CD4-positive, alpha-beta T cell treated with Interleukin-6 at 100 ng/mL for 8 hours (primary cell): ENCODE measurements at places on chromosomes 13 and 19.
A peak's percentile ranks its signal among the peaks of the same experiment; 100 is the strongest.

DNA sequence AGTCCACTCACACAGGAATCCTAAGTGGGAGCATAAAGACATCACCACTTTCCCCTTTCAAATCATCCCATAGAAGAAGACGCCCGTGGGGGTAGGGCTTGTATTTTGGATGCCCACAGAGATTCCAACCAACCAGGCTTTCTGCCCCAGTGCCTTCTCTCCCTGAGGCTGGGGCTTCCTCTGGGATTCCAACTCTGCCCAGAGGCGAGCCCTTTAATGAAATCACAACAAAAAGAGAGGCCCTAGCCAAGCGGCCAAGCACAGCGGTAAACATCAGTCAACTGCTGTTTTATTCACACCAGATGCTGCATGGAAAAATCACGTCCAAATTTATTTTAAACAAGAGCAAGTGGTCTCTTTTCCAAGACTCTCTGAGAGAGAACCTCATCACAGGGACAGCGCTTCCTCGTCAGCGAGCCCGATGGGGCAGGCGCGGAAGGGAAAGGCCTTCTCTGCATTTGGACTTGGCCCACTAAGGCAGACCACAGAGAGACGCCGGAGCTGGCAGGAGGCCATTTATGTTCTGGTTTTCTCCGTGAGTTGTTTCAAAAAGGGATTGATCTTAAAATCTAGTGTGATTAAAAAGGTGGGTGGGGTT lies 31.5 kb downstream of the ADPRHL1 start:
- DNase-seq: no peak

DNA sequence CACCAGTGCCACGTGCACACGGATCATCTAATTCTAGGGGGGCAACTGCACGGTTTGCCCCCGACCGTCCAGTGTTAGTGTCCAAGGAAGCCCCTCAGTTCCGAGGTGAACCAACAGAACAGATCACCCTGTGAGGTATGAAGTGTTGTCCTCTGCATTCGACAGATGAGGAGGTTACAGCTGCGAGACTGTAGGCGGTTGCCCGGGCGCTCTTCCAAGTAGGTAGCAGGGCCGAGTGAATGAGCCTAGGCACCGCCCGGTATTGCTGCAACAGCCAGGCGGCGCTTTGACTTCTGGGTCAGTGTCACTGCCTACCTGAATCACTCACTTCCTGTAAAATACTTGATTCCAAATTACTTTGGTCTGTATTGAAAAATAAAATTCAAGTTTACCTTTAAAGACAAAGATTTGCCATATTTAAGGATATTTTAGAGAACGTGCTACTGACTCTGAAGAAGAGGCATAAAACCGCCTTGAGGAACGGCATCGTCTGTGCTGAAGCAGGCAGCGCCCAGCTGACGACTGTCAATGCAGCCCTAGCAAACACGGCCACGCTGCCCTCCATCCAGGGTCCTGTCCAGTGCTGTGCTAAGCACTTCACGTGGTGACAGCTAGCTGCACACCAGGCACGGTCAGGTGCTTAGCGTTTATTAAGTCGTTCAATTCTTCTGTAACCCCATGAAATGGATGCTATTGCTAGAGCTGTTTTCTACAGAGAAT lies 19.3 kb upstream of the RASA3 start:
- peak; percentile 67 for DNase-seq

- DNase-seq: peak; percentile 28
Observed at GRCh38 chr13:49569993-49570689, 15.2 kb downstream of the RCBTB1 start.

DNA sequence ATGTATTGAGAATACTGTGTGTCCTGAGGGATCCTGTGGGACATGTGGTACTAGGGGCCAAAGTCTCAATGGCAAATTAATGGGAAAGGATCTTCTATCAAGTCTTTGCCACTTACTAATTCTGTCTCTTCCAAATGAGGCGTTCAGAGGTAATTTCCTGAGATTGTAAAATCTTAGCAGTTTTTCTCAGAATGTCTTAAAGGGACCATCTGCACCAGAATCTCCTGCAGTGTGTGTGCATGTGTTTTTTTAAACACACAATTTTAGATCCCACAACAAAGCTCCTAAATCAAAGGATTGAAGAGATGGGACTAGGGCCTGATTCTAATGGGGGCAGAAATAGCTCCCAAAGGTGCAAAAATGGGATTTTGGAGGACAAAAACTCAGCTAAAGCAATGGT lies 78.2 kb downstream of the MYO16 start:
- DNase-seq: no peak

DNA sequence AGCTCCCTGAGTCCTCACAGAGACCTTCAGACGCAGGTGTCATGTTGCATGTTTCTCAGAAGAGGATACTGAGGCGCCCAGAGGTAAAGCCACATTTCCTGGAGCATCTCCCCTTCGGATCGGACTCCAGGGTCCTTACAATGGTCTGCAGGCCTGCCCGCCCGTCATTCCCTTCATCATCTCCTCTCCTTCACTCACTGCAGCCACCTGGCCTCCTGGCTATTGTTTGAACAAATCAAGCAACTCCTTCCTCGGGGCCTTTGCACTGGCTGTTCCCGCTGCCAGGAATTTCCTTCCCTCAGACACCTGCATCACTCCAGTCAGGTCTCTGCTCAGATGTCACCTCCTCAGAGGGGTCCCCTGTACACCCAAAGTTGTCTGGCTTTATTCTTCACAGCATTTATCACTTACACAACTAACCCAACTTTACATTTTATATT lies 20.3 kb downstream of the CEACAM16 start:
- DNase-seq: no peak

DNA sequence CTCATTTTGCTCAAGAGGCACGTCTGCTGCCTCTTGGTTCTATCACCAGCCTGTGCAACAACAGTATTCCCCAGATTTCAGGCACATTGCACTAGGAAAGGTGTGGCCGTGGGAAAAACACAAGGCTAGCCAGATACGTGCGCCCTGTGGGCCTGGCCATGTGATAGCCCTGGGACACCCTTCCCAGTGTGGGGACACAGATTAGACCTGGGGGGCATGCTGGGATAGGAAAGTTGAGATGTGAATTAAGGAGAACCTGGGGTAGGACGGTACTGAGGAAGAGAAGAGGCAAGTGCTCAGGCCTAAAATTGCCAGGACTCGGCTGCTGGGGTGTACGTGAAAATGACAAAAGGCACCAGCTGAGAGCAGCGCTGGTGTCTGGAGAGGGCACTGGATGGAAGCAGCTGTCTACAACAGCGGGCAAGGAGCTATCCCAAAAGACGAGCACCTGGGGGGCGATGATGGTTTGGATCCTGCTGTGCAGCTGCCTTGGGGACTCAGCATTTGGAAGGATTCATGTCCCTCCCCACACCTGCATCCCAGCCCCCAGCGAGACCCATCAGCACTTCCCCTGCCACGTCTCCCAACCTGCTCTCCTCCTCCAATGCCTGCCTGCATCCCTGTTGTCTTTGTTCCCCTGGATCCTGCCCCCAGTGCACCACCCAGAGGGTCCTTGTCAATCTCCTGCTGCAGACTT lies 54.3 kb downstream of the GGACT start:
- DNase-seq: no peak

- DNase-seq: no peak
Observed at GRCh38 chr19:38912600-38913514, 871 bp upstream of the CCER2 start.

DNA sequence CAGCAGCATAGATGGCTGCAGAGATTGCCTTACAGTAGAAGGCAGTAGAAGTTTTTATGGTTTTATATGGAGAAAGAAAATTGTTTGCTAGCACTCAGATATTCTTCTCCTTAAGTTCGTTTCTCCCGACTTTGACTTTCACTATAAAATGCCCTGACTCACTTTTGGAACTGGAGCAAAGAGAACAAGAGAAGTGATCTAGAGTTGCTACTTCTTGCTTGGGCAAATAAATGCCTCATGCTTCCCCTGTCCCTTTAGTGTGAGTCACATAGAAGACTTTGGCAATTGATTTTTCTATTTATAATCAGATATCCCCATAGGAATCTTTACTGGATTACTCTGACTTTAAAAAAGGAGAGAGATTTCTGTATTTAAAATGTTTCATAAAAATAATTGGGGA lies 46.9 kb downstream of the ITGBL1 start:
- no peak for DNase-seq

DNA sequence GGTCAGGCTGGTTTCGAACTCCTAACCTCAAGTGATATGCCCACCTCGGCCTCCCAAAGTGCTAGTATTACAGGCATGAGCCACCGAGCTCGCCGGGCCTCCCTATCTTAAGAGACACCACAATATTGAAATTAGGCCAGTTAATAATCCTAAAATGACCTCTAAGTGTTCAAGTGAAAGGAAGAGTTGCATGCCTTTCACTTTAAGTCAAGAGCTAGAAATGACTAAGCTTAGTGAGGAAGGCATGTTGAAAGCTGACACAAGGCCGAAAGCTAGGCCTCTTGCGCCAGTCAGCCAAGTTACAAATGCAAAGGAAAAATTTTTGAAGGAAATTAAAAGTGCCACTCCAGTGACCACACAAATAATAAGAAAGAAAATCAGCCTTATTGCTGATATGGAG lies 144.5 kb upstream of the FNDC3A start:
- no peak for DNase-seq

DNA sequence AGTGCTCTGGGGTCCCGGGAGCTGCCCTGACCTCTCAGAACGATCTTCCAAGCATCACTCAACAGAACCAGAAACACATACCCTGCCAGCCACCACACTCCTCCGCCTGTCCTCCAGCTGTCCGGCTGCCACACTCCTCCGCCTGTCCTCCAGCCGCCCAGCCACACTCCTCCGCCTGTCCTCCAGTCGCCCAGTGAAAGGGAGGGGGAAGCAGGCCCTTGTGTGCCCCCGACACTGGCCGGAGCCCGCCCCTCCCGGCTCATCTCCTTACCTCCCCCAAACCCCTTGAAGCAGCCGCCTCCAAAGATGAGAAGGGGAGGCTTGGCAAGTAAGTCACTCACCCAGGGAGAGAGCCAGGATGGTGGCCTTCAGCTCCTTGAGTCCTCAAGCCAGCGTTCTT lies 40.2 kb downstream of the STK24 start:
- DNase-seq: no peak

DNA sequence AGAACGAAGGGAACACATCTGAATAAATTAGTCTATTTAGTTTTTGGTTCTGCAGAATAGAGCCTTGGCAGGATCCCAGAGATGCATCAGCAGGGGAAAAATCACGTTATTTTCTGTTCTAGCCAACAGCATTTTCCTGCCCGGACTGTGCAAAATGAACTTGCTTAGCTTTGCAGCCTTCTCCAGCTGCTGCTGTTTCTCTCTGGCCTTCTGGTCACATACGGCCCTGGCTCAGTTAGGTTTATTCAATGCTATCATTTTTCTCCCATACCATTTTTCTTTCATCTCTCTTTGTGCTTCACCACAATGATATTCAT lies 110.4 kb upstream of the KL start:
- DNase-seq: no peak

GRCh38 chr19:843836-844545 lies 3.2 kb downstream of the PRTN3 start:
- no peak for DNase-seq

- no peak for DNase-seq
Observed at GRCh38 chr13:71517004-71517403, 350.0 kb downstream of the DACH1 start.

GRCh38 chr19:40239415-40240226 lies 13.1 kb upstream of the CCNP start:
- DNase-seq: no peak

DNA sequence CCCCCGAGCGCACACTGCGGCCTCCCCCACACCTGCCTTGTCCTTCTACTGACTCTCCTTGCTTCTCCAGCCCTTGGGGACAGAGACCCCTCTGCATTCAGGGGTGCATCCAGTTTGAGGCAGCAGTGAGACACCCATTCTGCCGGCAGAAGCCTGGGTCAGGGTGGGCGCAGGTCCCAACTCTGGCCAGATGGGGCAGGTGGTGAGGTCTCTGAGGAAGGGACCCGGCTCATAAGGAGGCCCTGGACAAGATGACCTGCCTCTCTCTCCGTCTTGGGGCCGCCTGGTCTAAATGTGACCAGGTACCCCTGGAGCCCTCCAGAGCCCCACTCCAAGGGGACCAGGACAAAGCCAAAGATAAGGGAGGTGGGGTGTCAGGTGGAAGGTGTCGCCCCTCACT lies 6.1 kb downstream of the CHERP start:
- no peak for DNase-seq

DNA sequence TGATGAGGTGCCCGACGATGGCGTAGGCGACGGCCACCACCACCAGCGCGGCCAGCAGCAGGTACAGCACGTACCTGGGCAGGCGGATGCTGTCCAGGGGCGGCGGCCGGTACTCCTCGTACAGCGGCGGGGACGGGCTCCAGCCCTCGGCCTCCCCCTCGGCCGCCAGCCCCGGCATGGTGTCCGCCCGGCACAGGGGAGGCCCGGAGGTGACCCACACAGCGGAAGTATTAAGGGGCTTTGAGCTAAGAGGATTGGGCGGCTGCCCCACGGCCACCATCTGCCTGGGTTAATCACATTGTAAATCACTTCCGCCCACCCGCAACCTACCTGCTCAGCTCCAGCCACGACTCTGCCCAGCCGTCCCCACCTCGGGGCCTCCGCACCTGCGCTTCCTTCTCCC lies at the start of gene SMIM44:
TSS of gene SMIM44 (minus strand) at position 216 of the 403 bp plus-strand sequence. CDS start at position 178, 38 bp downstream.
- no peak for DNase-seq

- DNase-seq: no peak
Observed at GRCh38 chr13:23788459-23788858, 100.7 kb downstream of the MIPEP start.

GRCh38 chr13:111177081-111177711 lies 62.1 kb downstream of the ARHGEF7 start:
- DNase-seq: peak; percentile 61

GRCh38 chr13:66200555-66200954 lies 1029.6 kb downstream of the PCDH9 start:
- DNase-seq: no peak

DNA sequence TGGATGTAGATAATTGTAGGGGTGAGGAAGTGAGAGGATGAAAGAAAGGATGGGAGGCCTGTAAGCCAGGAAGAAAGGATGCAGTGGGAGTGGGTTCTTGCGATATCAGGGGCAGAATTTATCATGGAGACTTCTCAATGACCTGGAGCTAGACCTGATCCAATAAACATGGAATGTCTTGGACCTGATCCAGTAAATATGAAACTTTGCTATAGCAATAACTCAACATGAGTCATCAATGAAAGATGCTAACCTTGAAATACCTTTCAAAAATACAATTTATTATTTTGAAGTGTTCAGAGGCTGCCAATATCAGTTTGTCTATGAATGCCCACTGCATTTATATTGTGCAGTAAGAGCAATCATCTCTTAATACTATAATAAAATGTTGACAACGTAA lies 279.5 kb downstream of the POU4F1 start:
- no peak for DNase-seq
